ENCODE measurements at places on chromosomes 16 and 17. TPM values are rescaled to one million over a fixed set of nuclear protein-coding genes. Genes with fewer than 3 reads are reported as not detected.
A peak's percentile ranks its signal among the peaks of the same experiment; 100 is the strongest.

DNA sequence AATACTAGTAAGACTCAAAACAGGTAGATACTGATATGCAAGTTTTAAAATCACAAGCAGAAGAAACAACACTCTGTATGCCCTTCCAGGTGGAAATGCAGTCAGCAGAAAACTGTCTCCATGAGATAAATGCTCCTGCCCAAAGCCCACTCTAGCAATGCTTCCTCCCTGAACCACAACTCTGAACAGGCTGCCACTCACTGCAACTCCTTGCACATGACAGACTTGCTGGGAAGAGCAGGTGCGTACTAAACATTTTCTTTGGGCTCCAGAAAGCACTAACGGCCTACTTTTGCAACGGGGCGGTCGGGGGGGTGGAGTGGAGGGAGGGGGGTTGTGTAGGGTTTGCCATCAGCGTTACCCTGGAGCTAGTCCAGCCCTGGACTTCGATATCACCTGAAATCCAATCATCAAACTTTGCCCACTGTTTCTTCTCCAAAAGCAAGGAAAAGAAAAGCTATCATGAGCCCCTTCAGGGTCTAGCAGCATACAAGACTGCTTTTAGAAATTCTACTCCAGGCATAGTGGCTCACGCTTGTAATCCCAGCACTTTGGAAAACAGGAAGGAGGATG lies 46.1 kb downstream of the ANKRD11 start:
- DNase-seq: no peak

DNA sequence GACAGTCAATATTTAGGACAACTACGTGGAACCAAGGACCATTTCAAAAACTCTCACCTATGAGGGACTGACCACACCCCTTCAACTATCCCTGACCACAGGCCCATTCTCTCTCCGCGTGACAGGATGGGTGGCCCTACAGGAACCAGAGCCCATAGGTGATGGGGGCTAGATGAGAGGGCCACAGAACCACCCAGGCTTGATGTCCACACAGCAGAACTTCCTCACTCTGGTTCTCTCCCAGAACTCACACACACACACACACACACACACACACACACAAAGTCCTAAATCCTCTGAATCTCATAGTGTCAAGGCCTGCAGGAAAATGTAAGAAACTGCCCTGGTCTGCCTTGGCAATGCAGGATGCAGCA lies 1.5 kb downstream of the ZNF319 start:
- no peak for DNase-seq

DNA sequence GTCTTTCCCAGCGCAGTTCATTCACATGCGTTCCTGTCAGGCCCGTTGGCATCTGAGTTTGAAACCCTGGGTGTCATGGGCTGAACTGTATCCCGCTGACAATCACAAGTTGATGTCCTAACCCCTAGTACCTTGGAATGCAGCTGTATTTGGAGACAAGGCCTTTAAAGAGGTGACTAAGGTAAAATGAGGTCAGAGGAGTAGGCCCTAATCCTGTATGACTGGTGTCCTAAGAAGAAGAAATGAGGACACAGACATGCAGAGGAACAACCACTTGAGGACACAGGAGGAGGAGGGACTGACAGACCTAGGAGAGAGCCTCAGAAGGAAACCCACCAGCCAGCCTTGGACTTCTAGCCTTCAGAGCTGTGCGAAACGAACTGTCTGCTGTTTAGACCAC lies 33.1 kb downstream of the TRPV2 start:
- DNase-seq: no peak

DNA sequence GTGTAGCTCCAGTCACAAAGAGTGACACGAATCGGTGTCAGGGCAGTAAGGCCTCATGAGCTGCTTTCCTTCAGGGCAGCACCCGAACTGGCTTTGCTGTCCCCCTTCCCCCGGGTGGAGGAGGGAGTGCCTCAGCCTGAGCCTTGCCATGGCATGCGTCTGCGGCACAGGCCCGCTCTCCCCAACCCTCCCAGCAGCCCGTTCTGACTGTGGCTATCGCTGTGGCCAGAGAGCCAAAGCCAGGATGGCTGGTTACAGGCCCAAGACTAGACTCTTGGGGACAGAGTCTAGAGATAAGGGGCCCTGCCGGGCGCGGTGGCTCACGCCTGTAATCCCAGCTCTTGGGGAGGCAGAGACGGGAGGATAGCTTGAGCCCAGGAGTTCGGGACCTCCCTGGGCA lies 25.9 kb downstream of the CLUH start:
- no peak for DNase-seq

Gene AOC2
- 5.0 TPM for total RNA-seq

GRCh38 chr16:72312828-72313227 lies 140.9 kb upstream of the PMFBP1 start:
- peak; percentile 24 for DNase-seq

DNA sequence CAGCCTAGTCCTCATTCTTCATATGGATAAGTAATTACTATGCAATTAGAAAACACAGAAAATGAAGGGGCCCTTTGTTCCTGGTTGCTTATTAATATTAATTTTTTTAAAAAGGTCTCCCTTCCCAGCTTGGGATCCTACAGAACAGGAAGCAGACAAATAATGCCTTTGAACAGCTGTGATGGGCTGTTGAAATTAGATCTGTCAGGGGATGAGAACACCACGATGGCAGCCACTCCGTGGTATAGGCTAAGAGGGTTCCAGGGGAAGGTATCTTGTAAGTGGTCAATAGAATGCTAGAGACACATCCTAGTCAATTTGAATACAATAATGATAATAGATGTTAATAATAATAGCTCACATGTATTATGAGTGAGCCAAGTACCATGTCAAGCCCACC lies 83.1 kb downstream of the CCDC182 start:
- no peak for DNase-seq

GRCh38 chr17:60335289-60335688 lies 56.6 kb downstream of the USP32 start:
- DNase-seq: peak; percentile 37

GRCh38 chr17:44312396-44313104 lies 4.1 kb downstream of the RUNDC3A start:
- DNase-seq: no peak

Gene DPEP2
- not detected for total RNA-seq

DNA sequence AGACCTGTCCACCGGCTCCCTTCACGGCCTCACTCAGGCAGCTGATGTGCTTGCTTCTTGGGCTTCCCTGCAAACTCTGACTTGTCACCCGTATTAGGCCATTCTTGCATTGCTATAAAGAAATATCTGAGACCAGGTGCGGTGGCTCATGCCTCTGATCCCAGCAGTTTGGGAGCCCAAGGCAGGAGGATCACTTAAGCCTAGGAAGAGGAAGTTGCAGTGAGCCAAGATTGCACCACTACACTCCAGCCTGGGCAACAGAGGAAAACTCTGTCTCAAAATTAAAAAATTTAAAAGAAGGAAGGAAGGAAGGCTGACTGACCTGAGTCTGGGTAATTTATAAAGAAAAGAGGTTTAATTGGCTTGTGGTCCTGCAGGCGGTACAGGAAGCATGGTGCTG lies 17.0 kb downstream of the SOST start:
- no peak for DNase-seq

DNA sequence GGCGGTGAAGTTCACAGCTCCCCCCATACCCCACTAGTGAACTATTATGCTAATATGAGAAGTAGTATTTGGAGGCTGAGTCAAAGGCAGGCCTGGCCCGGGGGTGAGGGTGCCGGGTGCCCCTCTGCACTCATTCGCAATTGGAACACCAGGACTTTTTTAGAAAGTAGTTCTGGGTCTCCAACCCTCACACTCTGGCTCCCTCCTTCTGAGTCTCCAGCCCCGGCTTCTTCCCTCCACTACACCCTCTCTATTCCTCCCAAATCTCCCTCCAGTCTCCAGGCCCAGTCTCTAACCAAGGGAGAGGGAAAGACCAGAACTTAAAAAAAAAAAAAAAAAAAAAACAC lies 11.3 kb upstream of the HOXB2 start:
- DNase-seq: no peak

- DNase-seq: no peak
These were observed 43.5 kb downstream of the PHKB start for GRCh38 chr16:47504599-47504998.

DNA sequence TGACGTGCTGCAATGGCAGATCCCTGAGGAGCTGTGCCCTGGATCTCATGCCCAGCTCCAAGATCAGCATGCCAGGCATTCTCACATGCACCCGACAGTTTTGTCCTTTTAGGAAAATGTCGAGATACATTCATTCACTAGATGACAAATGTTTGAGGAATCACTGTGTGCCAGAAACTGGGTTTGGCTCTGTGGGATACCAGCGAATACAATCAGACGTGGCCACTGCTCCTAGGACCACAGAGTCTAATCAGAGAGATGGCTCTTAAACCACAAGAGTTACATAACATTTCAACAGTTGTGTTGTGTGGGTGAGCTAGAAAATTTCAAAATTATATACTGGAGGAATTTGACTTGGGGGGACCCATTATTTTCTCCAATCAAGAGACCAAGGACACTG lies 579.7 kb downstream of the CDH13 start:
- DNase-seq: peak; percentile 37

Gene SOST
- not detected for total RNA-seq

DNA sequence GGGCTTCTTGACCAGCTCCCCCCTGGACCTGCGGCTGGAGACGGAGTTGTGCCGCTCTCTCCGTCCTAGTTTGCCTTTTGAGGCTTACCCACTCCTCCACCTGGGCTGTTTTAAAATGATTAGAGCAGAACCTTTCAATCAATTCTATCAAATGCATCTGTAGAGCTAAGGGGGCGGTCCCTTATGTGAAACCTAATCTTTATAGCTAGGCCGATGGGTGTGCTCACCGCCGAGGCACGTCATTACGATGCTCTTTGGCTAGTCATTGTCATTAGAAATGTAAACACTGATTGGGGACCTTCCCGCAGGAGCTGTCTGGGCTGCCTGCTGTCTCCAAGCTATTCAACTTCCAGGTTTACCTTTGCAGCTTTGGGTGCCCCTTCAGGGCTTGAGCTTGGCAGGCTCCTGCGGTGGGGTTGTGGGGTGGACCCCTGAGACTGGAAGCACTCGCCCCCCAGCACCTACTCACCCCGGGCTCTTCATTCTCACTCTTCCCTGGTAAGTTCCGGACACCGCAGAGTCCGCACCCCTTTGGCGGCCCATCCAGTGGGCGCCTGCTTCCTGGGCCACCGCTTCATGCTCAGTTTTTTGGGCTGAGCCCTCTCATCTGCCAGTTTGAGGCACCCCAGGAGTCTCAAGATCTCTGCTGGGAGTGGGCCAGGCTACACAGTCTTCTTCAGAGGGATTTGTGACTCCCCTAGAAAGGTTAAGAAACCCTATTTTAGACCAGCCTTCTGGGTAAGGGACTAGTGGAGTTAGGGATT lies 20.9 kb upstream of the IL17C start:
- no peak for DNase-seq

- DNase-seq: peak; percentile 31
These were observed 27.8 kb upstream of the CDR2 start for GRCh38 chr16:22402191-22402590.

Gene SBK1
- 4.0 TPM for total RNA-seq

DNA sequence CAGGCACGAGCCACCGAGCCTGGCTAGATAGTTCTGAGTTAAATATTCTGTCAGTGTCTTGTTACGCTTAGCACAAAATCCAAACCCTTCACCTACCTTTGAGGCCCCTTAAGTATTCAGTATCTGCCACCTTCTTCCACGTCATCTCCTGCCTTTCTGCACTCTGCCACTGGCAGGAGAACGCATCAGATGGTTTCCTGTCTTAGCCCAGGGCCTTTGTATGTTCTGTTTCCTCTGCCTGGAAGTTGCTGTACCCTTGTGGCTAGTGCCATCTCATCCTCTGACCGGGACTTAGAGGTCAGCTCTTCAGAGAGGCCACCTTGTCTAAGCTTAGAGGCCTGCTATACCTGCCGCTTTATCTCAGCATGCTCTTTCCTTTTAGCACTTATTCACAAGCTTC lies 67.5 kb upstream of the LGALS9 start:
- no peak for DNase-seq

DNA sequence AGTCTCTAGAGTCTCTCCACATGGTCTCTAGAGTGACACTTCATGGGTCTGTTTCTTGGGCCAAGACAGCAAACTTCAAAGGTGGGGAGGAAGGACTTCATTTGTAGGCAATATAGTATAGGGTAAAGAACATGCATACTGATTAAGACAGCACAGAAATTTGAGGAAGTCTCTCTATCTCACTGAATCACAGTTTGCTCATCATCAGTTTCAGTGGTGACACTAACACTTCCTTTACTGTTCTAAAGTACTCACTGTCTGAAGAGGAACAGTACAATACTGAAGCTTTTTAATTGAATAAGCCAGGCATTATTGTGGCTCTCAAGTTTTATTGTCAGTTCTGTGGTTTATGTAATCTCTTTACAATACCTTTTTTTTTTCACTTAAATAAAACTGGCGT lies 656.4 kb upstream of the CDH8 start:
- no peak for DNase-seq

DNA sequence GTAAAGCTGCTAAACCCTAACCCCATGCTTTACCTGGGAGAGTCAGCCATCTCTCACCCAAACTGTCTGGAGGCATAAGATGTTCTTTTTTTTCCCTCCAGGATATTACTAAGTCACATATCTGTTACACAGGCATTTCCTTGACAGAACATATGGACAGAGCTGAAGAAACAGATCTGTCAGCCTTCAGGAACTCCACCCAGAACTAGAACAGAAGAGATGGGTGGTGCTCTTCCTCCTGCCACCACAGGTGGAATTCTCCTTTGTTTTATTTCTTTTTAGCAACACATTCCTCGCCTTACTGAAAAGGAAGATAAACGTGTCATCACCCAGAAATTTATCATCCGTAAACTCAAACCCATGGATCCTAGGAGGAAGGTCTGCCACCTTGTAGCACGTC lies 8.8 kb downstream of the MYCBPAP start:
- DNase-seq: no peak

GRCh38 chr16:1053121-1053521 lies 19.4 kb upstream of the SSTR5 start:
- DNase-seq: no peak

DNA sequence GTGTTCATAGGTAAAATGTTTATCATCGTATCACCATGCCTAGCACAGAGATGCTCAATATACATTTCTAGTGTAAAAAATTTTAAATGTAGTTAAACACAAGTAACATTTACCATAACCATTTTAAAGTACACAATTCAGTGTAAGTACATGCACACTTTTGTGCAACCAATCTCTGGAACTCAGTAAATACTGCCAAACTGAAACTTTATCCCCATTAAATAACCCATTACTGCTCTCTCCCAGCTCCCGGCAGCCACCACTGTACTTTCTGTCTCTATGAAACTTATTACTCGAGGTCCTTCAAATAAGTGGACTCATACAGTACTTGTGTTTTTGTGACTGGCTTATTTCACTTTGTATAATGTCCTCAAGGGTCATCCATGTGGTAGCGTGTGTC lies 29.0 kb downstream of the RMI2 start:
- no peak for DNase-seq

Gene SGCA
- total RNA-seq: not detected

Gene CBX1
- 69.3 TPM for total RNA-seq

GRCh38 chr17:4499431-4500190 lies 930 bp downstream of the SPNS2 start:
- DNase-seq: no peak
